H1 (cell line): ENCODE measurements at places on chromosomes 1 and 21.
A peak's percentile ranks its signal among the peaks of the same experiment; 100 is the strongest.

GRCh38 chr1:56000424-56000823, 578.9 kb downstream of the PLPP3 start:
- H3K4me3 ChIP-seq = no peak overlapping the region
- no peaks in the 10 kb centered on the region for H3K4me1 ChIP-seq
- H3K27me3 ChIP-seq = no peaks in the 10 kb centered on the region
- H3K27ac ChIP-seq = no peak overlapping the region
- no peak for DNase-seq
- H3K36me3 ChIP-seq = no peaks in the 10 kb centered on the region

GRCh38 chr1:185014941-185015340, 30.4 kb upstream of the RNF2 start:
- no peak overlapping the region for H3K27ac ChIP-seq
- H3K4me1 ChIP-seq = no peaks in the 10 kb centered on the region
- DNase-seq = no peak
- H3K36me3 ChIP-seq = no peaks in the 10 kb centered on the region
- H3K4me3 ChIP-seq = no peak overlapping the region

DNA sequence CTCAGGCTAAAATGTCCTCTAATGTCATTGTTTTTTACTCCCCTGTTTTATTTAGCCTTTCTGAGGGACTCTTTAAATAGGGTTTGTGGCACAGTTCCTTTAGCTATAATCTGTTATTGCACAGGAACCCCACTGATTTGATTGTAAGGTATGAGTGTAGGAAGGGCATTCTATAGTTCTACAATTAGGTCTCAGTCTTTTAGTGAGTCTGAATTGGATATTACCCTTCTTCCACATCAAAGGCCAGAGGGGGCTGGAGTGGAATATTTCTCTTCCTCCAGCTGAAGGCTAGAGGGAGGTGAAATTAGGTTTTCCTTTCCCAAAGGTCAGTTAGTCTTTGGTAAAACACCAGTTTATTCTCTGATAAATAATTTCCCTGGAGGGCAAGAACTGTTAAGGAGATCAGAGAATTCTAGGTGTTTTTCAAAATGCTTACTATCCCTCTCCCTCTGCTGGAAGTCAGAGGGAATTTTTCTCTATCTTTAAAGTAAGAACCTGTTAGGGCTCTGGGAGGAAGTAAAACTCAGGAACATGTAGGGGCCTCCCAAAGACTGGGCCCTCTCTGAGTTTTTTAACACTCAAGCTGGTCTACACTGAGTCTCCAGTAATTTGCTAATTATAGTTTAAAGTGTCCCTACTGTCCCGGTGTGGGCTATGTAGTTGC, 176.3 kb upstream of the ZNHIT6 start:
- H3K27ac ChIP-seq = no peak overlapping the region
- no peak for DNase-seq
- H3K27me3 ChIP-seq = no peaks in the 10 kb centered on the region
- H3K4me1 ChIP-seq = no peaks in the 10 kb centered on the region
- no peaks in the 10 kb centered on the region for H3K36me3 ChIP-seq

- no peak for DNase-seq
- H3K27ac ChIP-seq = no peak overlapping the region
- no peaks in the 10 kb centered on the region for H3K4me1 ChIP-seq
- no peaks in the 10 kb centered on the region for H3K27me3 ChIP-seq
- H3K4me3 ChIP-seq = no peak overlapping the region
- no peaks in the 10 kb centered on the region for H3K36me3 ChIP-seq
Measured at GRCh38 chr1:108590441-108590840, 30.5 kb downstream of the EEIG2 start.

DNA sequence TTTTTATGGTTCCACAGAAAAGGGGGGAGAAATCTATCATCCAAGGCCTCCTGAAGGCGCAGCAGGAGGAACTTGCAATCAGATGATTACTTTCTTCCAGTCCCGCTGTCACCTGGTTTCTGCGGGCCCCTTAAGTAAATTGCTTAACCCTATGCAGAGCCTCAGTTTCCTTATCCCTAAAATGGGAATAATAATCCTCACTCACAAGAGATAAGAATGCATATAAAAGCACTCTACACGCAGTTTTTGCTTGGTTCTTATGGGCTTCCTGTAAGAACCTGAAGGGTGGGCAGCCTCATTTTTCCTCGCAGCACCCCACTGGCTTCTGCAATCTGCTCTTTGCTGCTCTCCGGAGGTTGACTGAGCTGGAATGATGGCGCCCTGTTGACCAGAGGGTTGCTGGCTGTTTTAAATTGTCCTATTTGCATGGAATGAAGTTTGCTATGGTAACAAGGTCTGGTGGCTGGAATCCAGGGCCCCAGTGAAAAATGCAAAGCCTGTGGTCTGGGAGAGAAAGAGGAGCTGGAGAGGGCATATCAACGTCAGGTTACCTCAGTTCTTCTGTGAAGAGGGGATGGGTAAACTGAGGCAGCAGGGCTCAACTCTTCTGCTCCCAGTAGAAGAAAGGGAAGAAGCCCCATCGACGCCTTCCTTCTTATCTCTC, 1.0 kb upstream of the KAZN start:
- H3K4me1 ChIP-seq = peaks cover 30% of the 10 kb centered on the region
- no peaks in the 10 kb centered on the region for H3K36me3 ChIP-seq
- H3K27me3 ChIP-seq = peaks cover 14% of the 10 kb centered on the region
- H3K4me3 ChIP-seq = peak overlapping the region; percentile 88

- DNase-seq = no peak
- H3K27me3 ChIP-seq = peaks cover 80% of the 10 kb centered on the region
- H3K27ac ChIP-seq = no peak overlapping the region
- H3K36me3 ChIP-seq = no peaks in the 10 kb centered on the region
- H3K4me1 ChIP-seq = peaks cover 24% of the 10 kb centered on the region
- H3K4me3 ChIP-seq = peak overlapping the region; percentile 20; the same call in 1 of the 2 replicates
Measured at GRCh38 chr1:213986020-213986924, 1.5 kb upstream of the PROX1 start.
